CD4-positive, alpha-beta T cell treated with Interleukin-15 for 4 hours (primary cell): ENCODE measurements at places on chromosomes 11 and 22.
A peak's percentile ranks its signal among the peaks of the same experiment; 100 is the strongest.

DNA sequence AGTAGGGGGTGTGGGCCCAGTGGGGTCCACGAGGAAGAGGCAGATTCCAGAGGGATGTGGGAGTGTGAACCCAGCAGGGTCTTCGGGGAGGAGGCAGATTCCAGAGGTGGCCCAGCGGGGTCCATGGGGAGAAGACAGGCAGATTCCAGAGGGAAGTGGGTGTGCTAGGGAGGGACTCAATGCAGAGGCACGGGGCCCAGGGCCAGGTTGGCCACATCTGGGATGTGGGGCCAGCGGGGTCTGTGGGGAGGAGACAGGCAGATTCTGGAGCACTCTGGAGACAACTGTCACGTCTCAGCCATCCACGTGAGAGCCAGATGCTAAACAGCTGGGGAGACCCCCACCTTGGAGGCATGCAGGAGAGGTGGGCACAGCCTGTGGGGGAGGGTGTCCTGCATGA, 582.6 kb downstream of the TBC1D22A start:
- no peak for DNase-seq

GRCh38 chr11:65891219-65892136, 1.0 kb downstream of the CCDC85B start:
- no peak for DNase-seq

DNA sequence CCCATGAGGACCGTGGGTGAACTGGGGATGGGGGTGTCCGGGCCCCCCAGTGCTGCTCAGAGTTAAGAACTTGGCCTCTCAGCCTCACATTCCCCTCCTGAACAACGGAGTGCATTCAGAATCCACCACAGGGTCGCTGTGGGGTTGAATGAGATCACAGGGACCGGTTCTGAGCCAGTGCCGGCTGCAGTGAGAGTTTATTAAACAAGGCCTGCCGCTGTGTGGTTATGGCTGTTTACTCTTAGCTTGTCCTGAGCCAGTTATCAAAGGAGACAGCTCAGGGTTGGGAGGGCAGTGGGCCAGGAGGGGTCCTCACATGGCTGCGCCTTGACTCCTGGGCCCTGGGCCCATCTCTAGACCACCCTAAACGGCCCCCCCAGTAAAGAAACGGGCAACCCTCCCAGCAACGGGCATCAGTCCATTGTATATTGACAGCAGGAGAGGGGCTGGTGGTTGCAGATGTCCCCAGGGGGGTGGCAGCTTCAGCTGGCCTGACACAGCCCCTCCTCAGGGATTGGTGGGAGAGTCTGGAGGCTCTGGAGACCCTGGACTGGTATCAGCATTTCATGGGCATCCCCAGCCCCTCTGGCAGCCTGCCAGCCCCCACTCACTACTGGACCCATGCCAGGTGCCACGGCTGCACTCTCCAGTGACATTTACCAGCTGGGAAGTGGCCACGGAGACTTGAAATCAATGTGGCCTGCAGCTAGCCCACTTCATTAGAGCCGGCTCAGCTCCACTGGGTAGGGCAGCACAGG, 15.1 kb upstream of the CABP7 start:
- no peak for DNase-seq

GRCh38 chr22:39908737-39909136, 7.9 kb downstream of the GRAP2 start:
- DNase-seq: peak; percentile 57

DNA sequence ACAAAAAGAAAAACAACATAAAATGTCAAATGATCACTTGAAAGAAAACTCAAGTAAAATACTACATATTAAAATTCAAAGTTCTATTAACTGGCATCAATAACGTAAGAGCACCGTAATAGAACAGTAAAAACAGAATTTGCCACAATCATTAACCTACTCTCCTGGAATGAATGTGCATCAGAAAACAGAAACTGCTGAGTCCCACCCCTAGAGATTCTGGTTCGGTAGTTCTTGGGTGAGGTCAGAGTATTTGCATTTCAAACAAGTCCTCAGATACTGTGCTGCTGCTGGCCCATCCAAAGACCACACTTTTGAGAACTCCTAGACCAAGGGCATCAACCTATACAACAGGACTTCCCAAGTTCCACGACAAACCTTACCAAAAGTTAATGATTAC, 23.5 kb downstream of the PITPNB start:
- DNase-seq: no peak

GRCh38 chr11:19091366-19091765, 25.6 kb upstream of the ZDHHC13 start:
- no peak for DNase-seq

DNA sequence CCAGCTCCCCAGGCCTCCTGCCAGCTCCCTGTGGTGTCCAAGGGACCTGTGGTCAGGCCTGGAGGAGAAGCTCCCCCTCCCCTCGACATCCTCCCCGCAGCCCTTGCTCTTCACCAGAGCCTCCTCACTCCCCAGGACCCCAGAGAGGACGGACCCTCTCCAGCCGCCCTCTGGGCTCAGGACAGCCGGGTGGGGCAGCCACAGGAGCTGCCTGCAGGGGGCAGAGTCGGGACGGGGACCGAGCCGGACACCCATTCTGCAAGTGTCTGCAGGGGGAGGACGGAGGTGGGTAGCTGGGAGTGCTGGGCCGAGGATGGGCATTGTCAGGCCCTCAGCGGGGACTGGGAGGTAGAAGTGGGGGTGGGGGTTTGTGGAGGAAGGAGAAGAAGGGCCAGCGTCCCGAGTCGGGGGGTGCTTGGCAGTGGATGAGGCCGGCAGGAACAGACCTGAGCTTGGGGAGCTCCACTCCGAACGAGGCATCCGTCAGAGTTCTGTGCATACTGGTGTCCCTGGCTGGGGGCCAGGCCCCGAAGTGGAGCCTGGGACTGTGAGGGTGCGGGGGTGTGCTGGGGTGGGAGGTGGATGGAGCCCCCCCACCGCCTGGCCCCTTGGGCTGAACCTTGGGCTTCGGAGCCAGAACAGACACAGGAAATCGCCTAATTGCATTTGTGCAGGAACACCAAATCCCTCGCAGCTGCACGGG, 15.2 kb downstream of the PRR33 start:
- DNase-seq: no peak

DNA sequence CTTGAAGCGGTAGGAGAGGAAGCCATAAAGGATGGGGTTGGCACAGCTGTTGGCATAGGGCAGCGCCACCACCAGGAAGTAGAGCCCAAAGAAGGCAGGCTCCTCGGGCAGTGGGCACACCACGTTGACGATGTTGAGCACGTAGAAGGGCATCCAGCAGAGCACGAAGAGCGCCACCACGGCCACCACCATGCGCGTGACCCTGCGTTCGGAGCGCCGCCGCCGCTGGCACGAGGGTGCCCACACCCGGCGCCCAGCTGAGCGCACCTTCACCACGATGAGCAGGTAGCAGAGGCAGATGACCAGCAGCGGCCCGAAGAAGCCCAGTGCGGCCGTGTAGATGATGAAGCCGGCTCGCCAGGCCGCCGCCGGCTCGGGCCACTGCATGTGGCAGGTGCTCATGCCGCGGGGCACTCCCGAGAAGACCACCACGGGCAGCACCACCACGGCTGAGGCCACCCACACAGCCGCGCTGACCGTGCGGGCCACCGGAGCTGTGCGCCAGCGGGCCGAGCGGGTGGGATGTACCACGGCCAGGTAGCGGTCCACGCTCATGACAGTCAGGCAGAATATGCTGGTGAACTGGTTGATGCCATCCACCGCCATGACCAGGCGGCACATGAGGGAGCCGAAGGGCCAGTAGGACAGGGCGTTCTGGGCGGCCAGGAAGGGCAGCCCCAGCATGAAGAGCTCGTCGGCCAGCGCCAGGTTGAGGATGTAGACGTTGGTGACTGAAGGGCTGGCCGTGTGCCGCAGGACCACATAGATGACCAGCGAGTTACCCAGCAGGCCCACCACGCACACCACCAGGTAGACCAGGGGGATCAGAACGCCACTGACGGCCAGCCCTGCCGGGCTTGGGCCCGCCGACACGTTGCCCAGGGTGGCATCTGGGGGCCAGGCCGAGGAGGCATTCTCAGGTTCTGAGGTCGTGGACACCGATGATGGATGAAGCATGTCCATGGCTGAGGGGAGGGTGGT, 5.1 kb downstream of the SSTR3 start:
- DNase-seq: no peak

GRCh38 chr11:68146704-68147474, 25.7 kb upstream of the CHKA start:
- no peak for DNase-seq

- DNase-seq: no peak
Observed at GRCh38 chr11:69351460-69351859, 57.5 kb downstream of the MYEOV start.

DNA sequence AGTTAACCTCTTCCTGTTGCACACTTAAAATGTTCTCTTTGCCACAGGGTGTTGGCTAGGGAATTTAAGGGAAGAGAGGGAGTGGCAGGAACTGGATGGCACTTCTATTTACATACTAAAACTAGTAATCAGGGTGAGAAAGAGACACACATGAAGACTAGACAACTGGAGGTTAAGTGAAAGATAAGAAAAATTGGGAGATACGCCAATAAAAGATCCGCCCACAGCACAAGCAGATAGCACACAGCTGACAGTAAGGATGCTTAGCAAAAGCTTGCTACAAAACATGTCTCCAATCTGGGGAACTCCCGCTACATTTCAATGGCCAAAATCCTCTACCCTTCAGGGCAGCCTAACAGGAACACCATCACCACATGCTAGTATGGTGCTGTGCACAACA, 12.8 kb downstream of the CPSF7 start:
- DNase-seq: no peak

GRCh38 chr11:72939031-72939430, 124.8 kb downstream of the ATG16L2 start:
- no peak for DNase-seq

- DNase-seq: no peak
Observed at GRCh38 chr11:11668781-11669180, 47.0 kb upstream of the GALNT18 start.

DNA sequence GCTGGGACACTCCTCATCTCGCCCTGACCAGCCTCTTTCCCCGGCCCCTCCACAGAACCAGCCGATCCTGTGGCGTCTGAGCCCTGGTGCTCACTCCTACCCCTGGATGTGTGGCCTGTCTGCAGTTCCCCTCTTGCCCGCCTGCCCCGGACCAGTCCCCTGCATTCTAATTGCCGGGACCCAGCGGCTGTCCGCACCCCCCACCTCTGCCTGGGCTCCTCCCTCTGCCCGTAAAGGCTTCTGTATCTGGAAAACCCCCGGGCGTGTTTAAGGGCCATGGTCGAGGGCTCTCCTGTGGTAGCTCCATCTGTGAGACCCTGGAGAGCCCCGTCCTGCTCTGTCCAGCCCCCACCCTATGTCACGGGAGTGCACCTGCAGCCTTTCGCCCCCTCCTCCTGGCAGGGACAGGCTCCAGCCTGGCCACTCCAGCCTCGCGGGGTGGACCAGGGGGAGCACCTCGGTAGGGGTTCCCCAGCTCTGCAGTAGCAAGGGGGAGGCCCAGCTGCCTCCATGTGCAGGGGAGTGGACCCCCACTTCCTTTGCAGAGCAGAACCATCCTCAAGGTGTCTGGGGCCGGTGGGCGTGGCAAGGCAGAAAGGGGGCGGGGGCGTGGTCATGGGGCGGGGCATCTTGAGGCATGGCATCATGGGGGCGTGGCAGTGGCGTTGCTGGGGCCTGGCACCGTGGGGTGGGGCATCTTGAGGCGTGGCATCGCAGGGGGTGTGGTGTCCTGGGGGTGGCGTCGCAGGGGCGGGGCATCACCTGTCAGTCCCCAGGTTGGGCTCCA, 430.4 kb downstream of the TBC1D22A start:
- no peak for DNase-seq

- no peak for DNase-seq
Observed at GRCh38 chr11:67010296-67010905, 12.5 kb upstream of the SYT12 start.

DNA sequence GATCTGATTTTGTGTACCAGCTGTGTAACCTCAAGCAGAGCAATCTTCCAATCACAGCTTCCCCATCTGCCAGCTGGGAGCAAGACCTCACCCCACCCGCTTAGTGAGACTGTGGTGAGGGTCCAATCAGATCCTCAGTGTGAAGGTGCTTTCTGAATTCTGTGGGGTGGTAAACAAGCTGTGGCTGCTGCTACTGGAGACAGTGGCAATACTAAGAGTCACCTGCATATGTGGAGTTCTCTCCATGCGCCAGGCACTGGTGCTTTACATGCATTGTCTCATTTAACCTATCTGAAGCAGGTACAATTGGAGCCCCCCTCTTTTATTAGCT, 50.4 kb downstream of the CWC15 start:
- no peak for DNase-seq

GRCh38 chr11:111762981-111763643, 3.1 kb downstream of the PPP2R1B start:
- no peak for DNase-seq

GRCh38 chr22:42184852-42185251, 54.2 kb upstream of the CYP2D6 start:
- peak; percentile 36 for DNase-seq

DNA sequence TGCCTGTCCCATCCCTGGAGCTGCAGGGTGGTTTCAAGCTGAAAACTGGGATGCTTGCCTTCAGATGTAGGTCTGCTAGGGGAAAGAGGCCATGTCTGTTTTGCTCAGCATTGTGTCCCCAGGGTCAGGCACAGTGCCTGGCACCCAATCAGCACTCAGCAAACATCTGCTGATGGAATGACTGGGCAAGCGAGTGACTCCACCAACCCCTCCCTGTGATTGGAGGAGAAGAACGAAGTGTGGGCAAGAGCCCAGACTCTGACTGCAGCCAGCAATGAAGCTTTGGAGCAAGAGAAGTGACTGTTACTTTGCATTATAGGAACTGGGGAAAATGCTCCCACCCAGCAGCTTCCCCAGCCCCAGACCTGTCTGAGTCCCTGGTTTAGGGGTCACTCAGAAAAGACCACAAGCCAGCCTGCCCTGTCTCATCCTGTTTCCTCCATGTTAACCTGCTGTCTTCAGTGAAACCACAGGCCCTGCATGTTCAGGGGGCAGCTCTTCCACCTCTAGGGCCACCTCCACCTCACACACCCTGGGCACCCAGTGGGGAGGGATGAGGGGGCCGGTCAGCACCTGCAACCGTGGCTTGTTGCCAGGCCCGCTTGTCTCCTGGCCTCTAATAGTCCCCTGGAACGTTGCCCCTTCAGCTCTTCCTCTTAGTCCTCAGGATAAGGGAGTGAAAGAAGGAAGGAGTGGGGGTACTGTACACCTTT, 147.4 kb downstream of the TRIM29 start:
- no peak for DNase-seq

DNA sequence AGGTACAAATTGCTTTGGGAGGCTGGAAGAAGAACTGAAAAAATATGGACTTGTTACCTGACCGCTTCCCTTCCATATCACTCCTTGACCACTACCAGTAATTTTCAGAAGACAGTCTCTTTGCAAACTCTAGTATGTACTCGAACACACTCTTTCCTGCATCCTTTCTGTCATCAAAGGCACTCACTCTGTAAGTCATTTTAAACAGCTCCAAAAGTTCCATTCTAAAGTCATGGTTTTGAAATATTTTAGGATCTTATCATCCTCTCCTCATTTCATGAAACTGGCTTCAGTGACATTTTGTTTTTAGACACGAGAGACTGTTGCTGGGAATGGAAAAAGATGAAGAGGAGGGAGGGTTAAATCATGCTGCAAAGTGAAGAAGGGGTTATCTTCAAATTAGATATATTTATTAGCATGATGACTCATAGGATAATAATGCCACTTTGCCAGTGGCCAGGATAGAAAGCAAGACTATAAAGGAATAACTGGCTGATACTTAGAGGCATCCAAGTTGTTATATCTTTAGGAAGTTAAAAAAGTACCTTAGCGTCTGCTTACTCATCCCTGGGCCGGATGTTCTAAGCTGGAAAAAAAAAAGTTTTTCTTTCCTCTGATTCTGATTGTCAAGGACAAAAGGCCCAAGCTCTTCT, 549.3 kb downstream of the METTL15 start:
- DNase-seq: no peak
